Cerebellar nuclear complex (tissue), 1 donor: ENCODE measurements at places on chromosomes 16 and 17.

GRCh38 chr17:45125509-45125908, 6.8 kb downstream of the PLCD3 start:
- no peak for DNase-seq

DNA sequence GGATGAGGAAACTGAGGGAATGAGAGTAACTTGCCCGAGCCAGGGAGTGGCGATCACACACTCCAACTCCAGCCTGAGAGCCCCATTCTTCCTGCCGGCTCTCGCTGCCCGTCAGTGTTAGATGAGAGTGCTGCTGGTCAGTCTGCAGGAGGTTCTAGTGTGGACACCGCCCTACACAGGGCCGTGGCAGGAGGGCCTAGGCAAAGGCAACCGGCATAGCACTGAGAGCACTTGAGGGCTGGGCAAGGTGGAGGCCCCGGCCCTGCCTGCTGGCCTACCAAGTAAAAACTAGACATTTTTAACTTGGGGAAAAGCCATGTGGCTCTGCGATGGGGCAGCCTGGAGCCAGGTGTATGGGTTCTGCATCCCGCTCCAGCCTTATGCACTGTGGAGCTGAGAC, 354.8 kb downstream of the SEC14L1 start:
- DNase-seq = no peak

DNA sequence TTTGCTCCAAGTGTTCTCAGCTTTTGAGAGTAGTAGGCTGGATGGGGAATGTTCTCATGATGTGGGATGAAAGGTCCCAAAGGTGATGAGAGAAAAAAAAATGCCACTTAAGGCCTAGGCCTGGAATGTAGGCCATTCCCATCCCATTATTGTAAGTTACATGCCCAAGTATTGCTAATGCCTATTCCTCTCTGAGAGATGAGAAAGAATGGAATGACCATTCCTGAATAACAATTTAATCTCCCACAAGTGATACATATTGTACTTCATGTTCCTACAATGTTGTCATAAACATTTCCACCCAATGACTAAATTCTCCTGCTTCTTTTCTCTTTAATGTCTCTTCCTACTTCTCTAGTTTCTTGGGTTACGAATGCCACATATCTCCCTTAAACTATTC, 102.8 kb upstream of the KCNJ16 start:
- DNase-seq = no peak

- DNase-seq = no peak
Observed at GRCh38 chr16:82134846-82135245, 35.2 kb downstream of the MPHOSPH6 start.
